ENCODE measurements at places on chromosomes 11 and 22. TPM values are rescaled to one million over a fixed set of nuclear protein-coding genes. Genes with fewer than 3 reads are reported as not detected.

- no peak for DNase-seq
These were observed 5.7 kb downstream of the OAF start for GRCh38 chr11:120216426-120217102.

The ABCC8 gene
- not detected for polyA plus RNA-seq

DNA sequence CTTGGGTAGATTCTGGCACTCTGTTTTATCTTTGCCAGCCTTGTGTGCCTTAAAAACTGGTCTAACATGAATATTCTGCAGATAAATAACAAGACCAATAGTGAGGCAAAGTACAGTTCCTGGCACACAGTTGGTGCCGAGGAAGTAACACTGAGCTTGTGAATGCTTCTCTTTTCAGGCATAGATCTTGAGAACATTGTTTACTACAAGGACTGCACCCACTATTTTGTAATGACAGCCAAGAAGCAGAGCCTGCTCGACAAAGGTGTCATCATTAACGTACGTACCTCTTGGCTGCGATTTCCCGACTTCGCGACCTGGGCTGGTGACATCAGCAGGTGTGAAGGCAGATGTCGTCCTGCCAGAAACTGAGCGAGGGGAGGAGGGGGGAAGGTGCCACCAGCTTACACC is 105.7 kb downstream of the MICAL2 start:
- DNase-seq = no peak

DNA sequence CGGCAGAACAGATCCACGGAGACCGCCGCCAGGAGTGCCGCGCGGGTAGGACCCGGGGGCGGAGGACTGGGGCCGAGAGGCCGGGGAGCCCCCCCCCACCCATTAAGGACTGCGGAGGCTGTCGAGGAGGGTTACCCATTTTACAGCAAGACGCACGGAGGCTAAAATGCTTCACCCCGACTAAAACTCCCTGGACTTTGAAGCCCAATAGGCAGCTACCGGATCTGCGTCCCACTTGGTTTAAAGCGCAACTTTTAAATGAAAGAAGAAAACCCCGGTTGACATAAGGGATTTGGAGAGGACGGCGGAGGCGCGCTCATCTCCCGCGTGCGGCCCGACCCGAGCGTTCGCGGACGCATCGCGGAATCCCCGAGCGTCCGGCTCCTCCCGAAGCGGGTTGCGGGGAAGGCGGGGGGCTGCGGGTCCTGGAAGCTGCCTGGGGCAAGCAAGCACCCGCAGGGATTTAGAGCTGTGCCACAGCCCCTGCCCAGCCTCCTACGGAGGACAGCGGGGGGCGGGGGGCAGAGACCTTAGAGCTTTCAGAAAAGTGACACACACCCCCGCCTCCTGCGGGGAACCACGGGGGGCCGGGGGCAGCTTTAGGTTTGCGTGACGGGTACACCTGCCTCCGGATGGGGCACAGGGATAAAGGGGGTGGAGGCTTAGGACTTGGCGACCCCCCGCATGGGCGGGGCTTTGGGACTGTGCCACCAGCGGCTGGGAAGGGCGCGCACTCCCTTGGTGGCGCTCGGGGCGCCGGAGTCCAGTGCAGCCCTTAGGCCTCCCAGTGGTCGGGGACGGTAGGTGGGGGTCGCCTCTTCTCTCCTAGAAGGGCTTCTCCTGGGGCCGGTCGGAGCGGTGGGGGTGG is 760 bp upstream of the CELSR1 start:
- DNase-seq = no peak

DNA sequence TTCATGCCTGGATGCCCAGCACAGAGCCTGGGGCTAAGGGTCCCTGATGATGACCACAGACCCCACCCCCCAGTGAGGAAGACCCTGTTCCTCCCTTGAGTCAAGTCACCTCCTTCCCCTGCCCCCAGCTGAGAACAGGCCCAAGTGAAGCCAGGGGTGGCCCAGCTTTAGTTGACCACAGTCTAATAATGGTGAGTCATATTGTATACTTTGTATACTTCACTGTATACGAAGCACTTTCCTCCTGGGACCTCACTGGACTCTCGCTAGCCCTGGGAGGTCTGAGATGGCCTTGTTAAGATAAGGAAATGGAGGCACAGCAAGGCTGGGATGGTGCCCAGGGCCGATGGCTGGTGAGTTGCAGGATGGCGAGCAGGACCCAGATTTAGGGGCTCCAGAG is 3.7 kb upstream of the FLRT1 start:
- no peak for DNase-seq

The OR56A1 gene
- polyA plus RNA-seq = not detected

The NDUFS8 gene
- polyA plus RNA-seq = 49.2 TPM

The AMPD3 gene
- 4.4 TPM for polyA plus RNA-seq

The KCNA4 gene
- 0.30 TPM for polyA plus RNA-seq

GRCh38 chr22:50169774-50170341 is 673 bp upstream of the PANX2 start:
- DNase-seq = no peak

DNA sequence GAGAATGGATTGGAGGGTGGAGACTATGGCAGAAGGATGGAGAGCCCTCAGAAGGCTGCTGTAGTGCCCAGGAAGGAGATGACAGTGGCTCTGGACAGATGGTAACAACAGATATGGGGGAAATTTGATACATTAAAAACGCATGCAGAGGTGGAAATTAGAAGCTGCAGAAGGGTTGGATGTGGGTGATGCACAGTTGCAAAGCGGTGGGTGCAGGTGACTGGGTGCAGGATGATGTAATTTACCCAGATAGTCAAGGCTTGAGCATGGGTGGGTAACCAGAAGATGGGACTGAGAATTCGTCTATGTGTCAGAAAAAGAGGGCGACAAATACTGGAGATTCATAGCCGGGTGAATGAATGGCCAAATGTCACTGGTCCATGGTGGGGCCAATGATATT is 570.3 kb downstream of the MN1 start:
- DNase-seq = no peak
